ENCODE measurements at places on chromosomes 6 and 20. TPM values are rescaled to one million over a fixed set of nuclear protein-coding genes. Genes with fewer than 3 reads are reported as not detected.

GNRH2 gene
- 2.7 TPM for total RNA-seq

- peak overlapping the region; percentile 84 for H3K4me3 ChIP-seq
- peaks cover 2% of the 10 kb centered on the region for H3K4me1 ChIP-seq
- peak overlapping the region; percentile 93 for H3K27ac ChIP-seq
- H3K27me3 ChIP-seq: no peaks in the 10 kb centered on the region
Observed at GRCh38 chr6:34249469-34250261, 859 bp upstream of the SMIM29 start.

GRCh38 chr20:1489764-1490436 is 1.3 kb downstream of the SIRPB2 start:
- no peak for DNase-seq
- no peaks in the 10 kb centered on the region for H3K36me3 ChIP-seq
- no peak overlapping the region for H3K27ac ChIP-seq
- H3K4me3 ChIP-seq: no peak overlapping the region
- H3K4me1 ChIP-seq: peaks cover 8% of the 10 kb centered on the region
- peaks cover 25% of the 10 kb centered on the region for H3K27me3 ChIP-seq

TP53TG5 gene
- not detected for total RNA-seq

GRCh38 chr6:121549736-121550135 is 114.3 kb downstream of the GJA1 start:
- H3K27ac ChIP-seq: no peak overlapping the region
- H3K4me1 ChIP-seq: no peaks in the 10 kb centered on the region
- no peaks in the 10 kb centered on the region for H3K27me3 ChIP-seq
- no peaks in the 10 kb centered on the region for H3K36me3 ChIP-seq

DNA sequence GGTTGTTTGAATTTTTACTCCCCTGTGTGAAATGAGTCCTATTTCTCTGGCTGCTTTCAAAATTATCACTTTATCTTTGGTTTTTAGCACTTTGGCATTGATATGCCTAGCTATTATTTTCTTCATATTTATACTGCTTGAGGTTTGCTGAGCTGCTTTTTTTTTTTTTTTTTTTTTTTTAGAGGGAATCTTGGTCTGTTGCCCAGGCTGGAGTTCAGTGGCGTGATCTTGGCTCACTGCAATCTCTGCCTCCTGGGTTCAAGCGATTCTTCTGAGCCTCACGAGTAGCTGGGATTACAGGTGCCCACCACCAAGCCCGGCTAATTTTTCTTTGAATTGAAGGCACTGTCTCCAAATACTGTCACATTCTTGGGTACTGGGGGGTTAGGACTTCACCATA is 40.6 kb downstream of the STXBP5 start:
- H3K27ac ChIP-seq: no peak overlapping the region
- no peak for DNase-seq
- H3K27me3 ChIP-seq: no peaks in the 10 kb centered on the region
- H3K4me1 ChIP-seq: peaks cover 2% of the 10 kb centered on the region

PLAGL2 gene
- total RNA-seq: 57.1 TPM

GRCh38 chr6:78188891-78189290 is 536.1 kb downstream of the MEI4 start:
- no peak overlapping the region for H3K27ac ChIP-seq
- H3K27me3 ChIP-seq: peaks cover 5% of the 10 kb centered on the region
- no peaks in the 10 kb centered on the region for H3K4me1 ChIP-seq
- H3K4me3 ChIP-seq: no peak overlapping the region
- no peak for DNase-seq
